Cerebellum (tissue), 4 donors: ENCODE measurements at places on chromosomes 2 and 18. TPM values are rescaled to one million over a fixed set of nuclear protein-coding genes. Genes with fewer than 3 reads are reported as not detected.

DNA sequence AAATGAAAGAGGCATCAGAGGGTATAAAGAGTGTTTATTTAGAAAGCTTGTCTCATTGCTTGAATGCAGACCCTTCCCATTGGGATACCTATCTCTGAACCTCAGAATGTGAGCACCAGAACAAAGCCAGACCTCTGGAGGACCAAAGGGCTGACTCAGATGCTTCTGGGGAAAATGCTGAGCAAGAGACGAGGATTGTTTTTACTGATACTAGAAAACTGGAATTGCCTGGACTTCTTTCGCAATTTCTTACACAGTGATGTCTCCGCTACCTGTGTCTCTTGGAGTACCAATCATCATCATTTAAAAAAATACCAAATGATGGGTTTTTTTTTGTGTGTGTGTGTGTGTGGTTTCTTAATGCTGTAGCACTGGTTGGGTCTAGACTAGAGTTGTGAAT is 55.6 kb upstream of the CCDC85A start:
- no peak for DNase-seq

- DNase-seq, result no peak
Measured at GRCh38 chr2:196954001-196954400, 27.5 kb upstream of the PGAP1 start.

The TBR1 gene
- total RNA-seq, result 0.64 TPM

The SCG2 gene
- total RNA-seq, result 31.7 TPM
